ENCODE measurements at places on chromosomes 16 and 17. TPM values are rescaled to one million over a fixed set of nuclear protein-coding genes. Genes with fewer than 3 reads are reported as not detected.

Gene BAIAP2
- polyA plus RNA-seq = 236 TPM

Gene AIPL1
- polyA plus RNA-seq = not detected

Gene MC1R
- polyA plus RNA-seq = 0.09 TPM

Gene DHX58
- 27.4 TPM for polyA plus RNA-seq

Gene SLFN12L
- not detected for polyA plus RNA-seq

Gene PITPNM3
- 6.4 TPM for polyA plus RNA-seq

Gene SHISA9
- 4.6 TPM for polyA plus RNA-seq

Gene SMCR8
- polyA plus RNA-seq = 0.99 TPM

Gene CHAD
- 2.1 TPM for polyA plus RNA-seq
